ENCODE measurements at places on chromosomes 2 and 18.

- DNase-seq, result no peak
Measured at GRCh38 chr2:113887009-113887792, 2.7 kb upstream of the ACTR3 start.

DNA sequence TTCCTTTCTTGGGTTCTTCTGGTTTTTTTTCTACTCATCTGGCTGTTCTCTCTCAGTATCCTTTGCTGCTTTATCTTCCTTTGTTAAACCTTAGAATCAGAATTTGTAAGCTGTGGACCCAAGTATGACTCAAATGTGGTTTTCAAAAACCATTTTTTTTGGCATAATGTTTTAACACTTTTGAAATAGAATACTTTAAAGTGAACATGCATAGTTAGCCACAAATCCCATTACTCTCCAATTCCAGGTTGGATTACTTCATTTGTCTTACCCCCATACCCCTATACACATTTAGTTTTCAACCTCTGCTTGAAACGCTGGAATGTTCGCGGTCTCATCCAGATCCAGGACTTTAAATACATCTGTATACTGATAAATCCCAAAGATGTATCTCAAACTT is 29.1 kb downstream of the ALMS1 start:
- no peak for DNase-seq

DNA sequence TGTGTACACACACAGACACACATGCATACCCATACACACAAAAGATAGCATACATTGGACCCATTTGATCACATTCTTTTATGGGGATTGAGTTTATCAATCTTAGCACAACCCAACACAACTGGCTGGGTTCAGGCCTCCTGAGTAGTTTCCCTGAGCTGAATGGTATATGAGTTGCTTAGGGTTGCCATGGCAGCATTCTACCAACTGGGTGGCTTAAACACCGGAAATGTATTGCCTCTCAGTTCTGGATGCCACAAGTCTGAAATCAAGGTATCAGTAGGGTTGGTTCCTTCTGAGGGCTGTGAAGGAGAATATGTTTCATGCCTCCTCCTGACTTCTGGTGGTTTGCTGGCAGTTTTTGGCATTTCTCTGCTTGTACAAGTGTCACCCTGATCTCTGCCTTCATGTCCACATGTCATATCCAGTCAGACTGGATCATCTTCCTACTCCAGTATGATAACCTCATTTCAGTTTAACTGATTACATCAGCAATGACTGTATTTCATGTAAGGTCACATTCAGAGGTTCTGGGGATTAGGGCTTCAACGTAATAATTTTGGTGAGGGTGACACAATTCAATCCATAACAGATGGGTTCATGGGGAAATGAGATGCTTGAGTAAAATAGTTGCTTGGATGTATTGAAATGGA is 212.7 kb downstream of the KCNE4 start:
- peak; percentile 43 for DNase-seq

DNA sequence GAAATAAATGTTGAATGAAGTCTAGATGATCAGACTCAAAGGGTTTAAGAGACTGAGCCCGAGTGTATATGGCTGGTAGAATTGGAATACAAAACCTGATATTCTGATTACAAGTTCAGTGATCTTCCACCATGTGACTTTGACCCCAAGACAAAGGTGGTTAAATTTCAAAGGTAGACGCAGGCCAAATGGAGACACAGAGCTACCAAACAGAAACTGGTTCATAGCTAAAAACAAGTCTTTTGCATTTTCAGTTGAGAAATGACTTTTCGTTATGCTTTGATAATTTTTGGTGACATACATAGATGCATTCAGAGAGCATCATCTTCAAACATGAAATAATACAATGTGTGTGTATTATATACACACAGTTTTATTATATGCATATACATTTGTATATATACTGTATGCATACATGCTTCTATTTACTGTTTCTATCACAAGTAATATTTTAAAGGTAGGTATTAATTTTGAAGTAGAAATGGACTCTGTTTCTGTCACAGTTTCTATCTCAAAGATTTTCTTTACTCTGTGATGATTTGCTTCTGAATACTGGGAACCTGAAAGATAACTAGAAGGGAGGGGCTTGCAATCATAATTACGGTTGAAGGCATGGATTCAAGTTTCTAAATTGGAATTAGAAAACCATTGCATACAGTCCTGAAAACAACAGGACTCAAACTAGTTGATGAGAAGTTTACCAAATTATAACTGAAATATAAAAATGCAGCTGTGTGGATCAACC is 142.3 kb downstream of the ABCA12 start:
- no peak for DNase-seq

DNA sequence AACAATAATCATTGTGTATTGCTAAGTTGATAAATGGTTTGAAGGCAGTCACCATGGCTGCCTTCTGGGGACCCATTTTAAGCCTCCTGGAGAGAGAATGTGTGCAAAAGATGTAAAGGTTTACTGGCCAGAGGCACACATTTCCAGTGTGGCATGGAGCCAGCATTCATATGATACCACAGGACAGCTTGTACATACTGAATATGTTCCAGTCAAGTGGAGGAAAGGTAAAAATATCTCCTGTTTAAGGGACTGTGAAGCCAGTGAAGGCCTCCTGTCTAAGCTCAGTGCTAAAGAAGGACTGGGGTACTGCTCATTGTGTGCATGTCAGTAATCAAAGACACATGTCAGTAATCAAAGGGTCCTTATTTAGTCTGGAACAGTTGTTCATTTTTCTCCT is 119.2 kb downstream of the BABAM2 start:
- DNase-seq, result no peak

DNA sequence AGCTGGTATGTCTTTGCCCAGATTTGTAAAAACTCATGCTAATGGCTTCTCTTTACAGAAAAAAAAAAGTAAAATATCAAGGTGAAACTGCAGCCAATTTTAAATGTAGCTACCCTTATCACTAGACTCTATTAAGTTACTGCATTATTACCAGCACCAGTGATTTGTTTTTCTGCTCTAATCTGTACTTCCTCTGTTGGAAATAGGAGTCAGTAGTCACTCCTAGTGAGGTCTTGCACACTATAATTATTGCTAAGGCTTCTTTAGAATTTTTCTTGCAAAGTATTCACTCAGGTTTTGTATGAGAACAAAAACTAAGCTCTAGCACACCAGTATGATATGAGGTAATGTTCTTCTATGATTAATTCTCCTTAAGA is 215.5 kb downstream of the XIRP2 start:
- no peak for DNase-seq

GRCh38 chr2:149075853-149076252 is 37.4 kb downstream of the LYPD6B start:
- no peak for DNase-seq

DNA sequence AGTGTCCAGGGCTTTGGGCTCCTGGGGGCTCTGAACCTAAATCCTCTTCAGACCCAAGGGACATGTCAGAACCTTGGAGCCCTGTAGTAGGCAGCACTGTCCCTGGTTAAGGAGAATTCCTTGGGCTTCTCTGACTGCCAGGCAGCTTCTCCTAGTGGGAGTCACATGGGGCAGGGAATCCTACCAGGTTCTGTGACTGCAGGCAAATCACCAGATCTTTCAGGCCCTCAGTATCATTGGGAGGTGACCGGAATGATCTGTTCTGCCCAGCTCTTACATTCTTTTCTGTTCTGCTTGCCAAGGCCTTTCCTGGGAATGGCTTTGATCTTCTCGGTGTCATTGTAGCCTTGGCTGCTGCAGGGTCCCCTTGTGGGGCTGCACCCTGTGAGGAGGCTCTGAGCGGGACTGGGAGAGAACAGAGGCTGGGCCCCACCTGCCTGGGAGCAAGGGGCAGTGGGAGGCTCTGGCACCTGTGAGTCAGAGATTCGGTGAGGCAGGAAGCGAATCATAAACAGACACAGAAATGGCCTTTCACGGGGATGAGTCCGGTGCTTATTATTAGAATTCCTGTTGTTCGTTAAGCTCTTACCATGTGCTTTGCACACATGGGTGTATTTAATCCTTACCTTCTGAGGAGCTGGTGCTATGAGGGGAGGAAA is 14.1 kb downstream of the CEP68 start:
- peak; percentile 12 for DNase-seq

- peak; percentile 52 for DNase-seq
Measured at GRCh38 chr2:187302586-187302985, 145.5 kb downstream of the CALCRL start.

- peak; percentile 85 for DNase-seq
Measured at GRCh38 chr18:68740966-68741365, 26.1 kb upstream of the TMX3 start.

DNA sequence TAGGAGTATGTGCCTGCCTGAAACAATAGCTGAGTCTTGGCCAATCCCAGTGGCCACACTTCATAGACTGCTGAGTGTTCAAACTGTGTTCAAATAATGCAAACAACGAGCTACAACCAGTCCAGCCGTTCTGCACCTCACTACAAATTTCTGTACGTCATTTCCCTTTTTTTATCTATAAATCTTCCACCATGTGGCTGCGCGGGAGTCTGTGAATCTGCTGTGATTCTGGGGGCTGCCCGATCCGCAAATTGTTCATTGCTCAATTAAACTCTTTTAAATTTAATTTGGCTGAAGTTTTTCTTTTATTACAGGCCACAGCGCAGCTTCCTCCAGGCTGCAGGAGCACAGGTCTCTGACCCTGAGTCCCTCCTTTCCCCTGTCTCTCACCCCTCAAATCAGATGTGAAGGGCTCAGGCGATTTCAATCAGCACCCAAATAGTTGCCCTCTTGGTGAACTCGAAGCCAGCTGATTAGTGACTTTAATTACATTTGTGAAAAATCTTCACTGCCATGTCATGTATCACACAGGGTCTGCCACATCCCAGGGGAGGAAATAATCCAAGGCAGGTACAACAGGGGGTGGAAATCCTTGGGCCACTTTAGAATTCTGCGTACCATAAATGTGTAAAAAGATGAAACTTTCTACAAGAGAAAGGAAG is 145.6 kb downstream of the NDUFA10 start:
- DNase-seq, result no peak

GRCh38 chr2:28981016-28981441 is at the start of gene TOGARAM2:
Gene TOGARAM2 (plus strand): TSS chr2:28981298. CDS start chr2:28994835, 13,537 bp downstream.
- peak; percentile 88 for DNase-seq

DNA sequence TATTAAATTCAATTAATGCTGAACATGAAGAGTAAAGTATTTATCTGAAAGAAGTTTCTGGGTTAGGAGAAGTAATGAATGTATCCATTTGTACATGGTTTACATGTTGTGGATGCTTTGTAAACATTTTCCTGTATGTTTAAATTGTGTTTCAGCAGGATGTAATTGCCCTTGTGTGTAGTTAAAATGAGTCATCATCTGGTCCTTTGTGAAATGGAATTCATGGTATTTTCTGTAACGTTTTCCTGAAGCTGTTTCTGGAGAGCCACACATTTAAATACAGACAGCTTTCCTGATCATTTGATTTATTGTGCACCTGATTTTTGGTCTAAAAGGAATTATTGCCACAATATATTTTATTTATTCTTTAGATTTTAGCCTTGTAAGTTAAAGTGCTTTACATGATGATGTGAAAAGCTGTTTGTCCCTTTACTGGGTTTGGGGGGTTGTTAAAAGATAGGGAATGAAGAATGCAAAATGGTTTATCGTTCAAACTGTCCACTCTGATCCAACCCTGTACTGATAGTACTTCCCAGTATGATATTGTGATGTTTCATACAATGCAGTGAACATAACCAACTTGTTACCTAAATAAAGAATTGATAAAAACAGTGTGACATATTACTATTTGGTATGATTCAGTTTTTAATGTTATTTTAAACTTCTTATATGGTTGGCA is 41.7 kb upstream of the SLC3A1 start:
- peak; percentile 79 for DNase-seq

GRCh38 chr18:44826418-44827259 is 146.0 kb downstream of the SETBP1 start:
- DNase-seq, result peak; percentile 75

GRCh38 chr18:59220784-59221765 is 1.1 kb downstream of the GRP start:
- DNase-seq, result peak; percentile 88

- DNase-seq, result peak; percentile 50
Measured at GRCh38 chr2:24228470-24228869, 53.6 kb downstream of the FAM228A start.

DNA sequence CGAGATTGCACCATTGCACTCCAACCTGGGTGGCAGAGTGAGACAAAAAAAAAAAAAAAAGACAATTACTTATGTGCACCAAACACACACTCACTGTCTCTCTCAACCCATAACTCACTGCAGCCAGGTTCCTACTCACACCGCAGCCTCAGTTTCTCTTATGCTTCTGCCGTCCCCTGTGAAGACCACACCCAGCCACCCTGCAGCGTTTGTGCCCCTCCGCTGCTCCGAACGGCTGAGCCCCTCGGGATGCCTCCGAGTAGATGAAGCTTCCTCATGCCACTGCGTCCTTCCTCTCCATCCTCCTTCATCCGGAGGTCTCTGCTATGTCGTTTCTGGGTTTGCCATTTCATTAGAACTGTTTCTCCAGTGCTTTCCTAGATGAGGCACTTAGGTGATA is 160.1 kb downstream of the TWIST2 start:
- DNase-seq, result no peak

GRCh38 chr2:134912361-134912760 is 6.3 kb upstream of the CCNT2 start:
- DNase-seq, result no peak

- no peak for DNase-seq
Measured at GRCh38 chr2:207616185-207616584, 9.0 kb downstream of the METTL21A start.

- DNase-seq, result no peak
Measured at GRCh38 chr18:58893388-58894099, 28.9 kb downstream of the ZNF532 start.

DNA sequence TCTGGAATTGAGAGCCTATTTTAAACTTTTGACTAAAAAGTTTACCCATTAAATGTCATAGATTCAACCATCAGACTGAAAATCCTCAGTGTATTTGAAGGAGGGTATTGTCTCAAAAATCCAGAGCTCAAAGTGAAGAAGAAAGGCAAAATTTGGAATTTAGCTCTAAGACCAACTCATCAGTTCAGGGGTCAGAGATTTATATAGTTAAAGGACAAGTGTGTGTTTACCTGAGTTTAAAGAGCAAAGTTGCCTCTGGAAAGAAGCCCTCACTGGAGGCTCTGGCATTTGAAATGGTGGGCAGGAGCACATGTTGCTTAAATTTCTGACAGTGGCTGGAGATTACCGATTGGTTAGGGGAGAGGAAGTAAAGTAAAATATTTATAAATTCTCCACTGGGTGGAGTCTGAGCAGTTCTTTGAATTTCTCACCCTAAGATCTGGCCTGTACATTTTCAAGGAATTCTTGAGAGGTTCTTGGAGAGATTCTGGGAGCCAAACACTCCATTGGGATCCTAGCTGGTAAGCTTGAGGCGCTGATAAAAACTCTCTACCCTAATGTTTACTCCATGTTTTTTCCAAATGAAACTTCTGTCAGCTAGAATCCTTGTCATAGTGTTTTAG is at the start of gene KYNU:
TSS of gene KYNU (plus strand) at position 449 of the 623 bp plus-strand sequence. CDS start 7,704 bp downstream, outside the sequence.
- DNase-seq, result no peak

Measured in DMS53 (cell line).